ENCODE measurements at places on chromosomes 2 and 18. TPM values are rescaled to one million over a fixed set of nuclear protein-coding genes. Genes with fewer than 3 reads are reported as not detected.
A peak's percentile ranks its signal among the peaks of the same experiment; 100 is the strongest.

DNA sequence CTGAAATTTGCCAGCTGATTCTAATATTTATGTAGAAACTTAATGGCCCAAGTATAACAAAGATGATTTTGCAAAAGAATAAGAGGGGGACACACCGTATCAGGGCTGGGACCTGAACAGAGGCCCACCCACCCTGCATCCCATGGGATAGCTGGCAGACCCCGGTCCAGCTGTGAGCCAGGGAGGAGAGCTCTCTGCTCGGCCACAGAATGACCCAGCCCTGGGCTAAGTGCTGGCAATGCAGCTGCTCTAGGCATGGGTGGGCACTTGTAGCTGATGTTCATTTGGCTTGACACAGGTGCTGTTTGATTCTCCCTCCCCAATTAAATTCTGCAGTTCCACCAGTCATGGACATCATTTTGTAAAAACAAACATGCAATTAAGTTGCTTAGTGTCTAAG is 522.8 kb upstream of the RAB6C start:
- no peak overlapping the region for H3K4me3 ChIP-seq
- DNase-seq: no peak
- H3K27ac ChIP-seq: no peak overlapping the region
- peaks cover 9% of the 10 kb centered on the region for H3K27me3 ChIP-seq
- no peaks in the 10 kb centered on the region for H3K4me1 ChIP-seq
- no peaks in the 10 kb centered on the region for H3K36me3 ChIP-seq

GRCh38 chr18:55119434-55119833 is 160.2 kb upstream of the CCDC68 start:
- H3K27ac ChIP-seq: no peak overlapping the region
- no peak overlapping the region for H3K4me3 ChIP-seq
- H3K4me1 ChIP-seq: peaks cover 9% of the 10 kb centered on the region
- no peaks in the 10 kb centered on the region for H3K36me3 ChIP-seq
- no peak for DNase-seq

DNA sequence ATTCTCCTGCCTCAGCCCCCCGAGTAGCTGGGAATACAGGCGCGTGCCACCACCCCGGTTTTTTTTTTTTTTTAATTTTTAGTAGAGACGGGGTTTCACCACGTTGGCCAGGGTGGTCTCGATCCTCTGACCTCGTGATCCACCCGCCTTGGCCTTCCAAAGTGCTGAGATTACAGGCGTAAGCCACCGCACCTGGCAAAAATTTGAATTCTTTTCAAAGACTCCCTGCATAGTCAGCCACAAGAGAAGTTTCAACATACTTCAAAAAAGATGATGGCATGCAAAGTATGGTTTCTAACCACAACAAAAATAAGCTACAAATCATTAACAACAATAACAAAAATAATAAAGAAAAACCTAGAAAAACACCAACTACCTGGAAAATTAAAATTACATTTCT is 22.0 kb downstream of the HYCC2 start:
- no peaks in the 10 kb centered on the region for H3K27me3 ChIP-seq
- no peak overlapping the region for H3K4me3 ChIP-seq
- H3K4me1 ChIP-seq: peaks cover 12% of the 10 kb centered on the region
- H3K36me3 ChIP-seq: peaks cover 11% of the 10 kb centered on the region

DNA sequence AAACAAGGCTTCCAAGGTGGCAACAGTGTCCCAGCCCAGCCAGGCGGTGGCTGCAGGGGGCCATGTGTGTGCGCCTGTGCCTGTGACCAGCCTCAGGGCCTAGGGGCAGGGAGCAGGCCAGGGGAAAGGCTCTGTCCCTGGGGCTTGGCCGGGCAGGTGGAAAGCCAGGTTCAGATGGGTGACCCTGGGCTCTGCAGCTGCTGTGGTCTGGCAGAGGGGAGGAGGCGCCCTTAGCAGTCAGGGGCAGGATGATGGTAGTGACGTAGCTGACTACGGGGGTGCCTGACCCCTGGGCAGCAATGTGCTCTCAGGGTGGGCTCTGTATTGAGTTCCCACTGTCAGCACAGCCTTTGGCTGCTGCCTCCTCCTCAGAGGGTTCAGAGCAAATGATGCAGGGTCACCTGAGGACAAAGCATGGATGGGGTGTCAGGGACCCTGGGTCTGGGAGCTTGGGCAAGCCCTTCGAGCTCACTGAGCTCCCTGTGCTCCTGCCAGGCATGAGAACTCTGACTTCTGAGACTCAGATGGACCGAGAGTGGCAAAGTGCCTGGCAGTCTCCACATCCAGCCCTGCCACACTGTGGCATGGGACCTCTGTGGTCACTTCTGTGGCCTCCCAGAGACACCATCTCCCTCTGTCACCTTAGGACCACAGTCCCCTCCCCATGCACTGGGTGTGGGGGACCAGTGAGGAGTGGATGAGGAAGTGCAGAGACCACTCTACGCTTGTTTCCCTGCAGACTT is 56.6 kb upstream of the ALPP start:
- peak overlapping the region; percentile 20 for H3K27ac ChIP-seq
- no peak overlapping the region for H3K4me3 ChIP-seq
- H3K4me1 ChIP-seq: peaks cover 12% of the 10 kb centered on the region
- DNase-seq: no peak

DNA sequence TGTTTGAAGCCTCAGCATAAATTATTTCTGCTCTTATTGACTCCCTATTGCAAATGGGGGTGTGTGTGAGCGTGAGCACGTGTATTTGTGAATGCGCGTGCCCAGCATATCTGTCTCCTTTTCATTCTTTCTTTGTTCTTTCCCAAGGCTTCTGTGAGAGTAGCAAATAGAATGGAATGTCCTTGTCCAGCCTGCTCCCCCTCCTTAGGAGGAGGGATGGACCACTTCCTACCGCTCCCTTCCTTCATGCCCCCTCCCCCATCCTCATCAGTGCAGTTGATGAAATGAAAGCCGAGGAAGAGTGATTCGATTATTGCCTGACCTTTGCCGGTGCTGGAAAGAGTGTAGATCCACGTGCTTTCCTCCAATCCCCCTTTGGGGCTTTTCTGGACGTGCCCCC is 102.0 kb downstream of the CPO start:
- no peak for DNase-seq
- no peaks in the 10 kb centered on the region for H3K36me3 ChIP-seq
- H3K4me1 ChIP-seq: no peaks in the 10 kb centered on the region
- H3K27me3 ChIP-seq: peaks cover 40% of the 10 kb centered on the region
- no peak overlapping the region for H3K4me3 ChIP-seq

DNA sequence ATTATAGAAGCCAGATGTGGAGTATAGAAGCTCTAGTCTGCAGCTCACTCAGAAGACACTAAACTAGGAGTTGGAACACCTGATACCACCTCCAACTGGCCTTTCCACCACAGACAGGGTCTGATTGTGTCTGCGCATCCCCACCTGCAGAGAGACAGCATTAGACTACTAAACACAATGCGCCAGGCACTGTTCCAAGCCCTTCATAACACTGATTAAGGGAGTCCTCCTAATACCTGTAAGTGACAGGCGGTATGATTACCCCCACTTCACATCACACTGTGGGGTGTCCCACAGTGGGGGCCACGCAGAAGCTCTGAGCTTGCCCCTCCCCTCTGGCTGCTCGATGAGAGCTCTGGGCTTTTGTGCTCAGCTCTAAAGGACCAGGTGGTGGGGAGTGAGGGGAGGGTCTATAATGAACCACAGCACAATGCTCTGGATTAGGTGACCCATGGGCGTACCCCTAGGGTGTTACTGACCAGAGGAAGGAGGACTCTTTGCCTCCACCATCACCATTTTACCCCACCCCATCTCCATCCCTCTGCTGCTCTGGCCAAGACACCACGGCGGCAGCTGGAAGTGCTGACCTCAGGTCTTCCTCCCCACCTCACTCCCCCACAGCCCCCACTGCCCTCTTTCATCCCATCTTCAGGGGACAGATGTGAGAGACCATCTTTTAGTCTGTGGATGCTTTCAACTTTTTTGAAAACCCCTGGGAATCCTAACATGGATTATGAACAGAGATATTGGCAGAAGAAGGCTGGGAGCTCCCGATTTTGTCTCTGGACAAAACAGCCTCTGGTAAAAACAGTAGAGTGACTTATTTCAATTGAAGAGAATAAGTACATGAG is 145.1 kb downstream of the GFPT1 start:
- H3K27me3 ChIP-seq: peaks cover 5% of the 10 kb centered on the region
- H3K4me1 ChIP-seq: no peaks in the 10 kb centered on the region
- no peaks in the 10 kb centered on the region for H3K36me3 ChIP-seq
- H3K4me3 ChIP-seq: no peak overlapping the region

- H3K4me3 ChIP-seq: peak overlapping the region; percentile 50
- DNase-seq: no peak
- no peaks in the 10 kb centered on the region for H3K36me3 ChIP-seq
- no peak overlapping the region for H3K27ac ChIP-seq
- peaks cover 28% of the 10 kb centered on the region for H3K4me1 ChIP-seq
Observed at GRCh38 chr2:231058761-231059550, 2.3 kb downstream of the PSMD1 start.

DNA sequence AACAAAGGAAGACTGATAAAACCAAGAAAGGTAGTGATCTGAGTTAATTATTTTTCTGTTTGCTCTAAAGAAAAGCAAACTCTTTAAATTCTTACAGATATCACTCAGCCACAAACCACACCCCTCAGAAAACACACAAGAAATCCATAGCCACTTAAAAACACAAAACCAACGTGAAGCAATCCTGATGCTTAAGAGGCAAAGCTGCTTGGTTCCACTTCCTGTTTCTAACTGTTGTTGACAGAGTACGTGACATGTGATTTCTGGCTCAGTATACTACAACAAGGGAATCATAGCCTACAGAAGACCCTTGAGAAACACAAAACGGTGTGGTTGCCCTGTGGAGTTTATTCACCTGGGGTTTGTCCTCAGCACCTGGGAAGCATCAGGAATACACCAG is 240.9 kb upstream of the APCDD1 start:
- no peaks in the 10 kb centered on the region for H3K27me3 ChIP-seq
- no peak overlapping the region for H3K4me3 ChIP-seq
- peak; percentile 38 for DNase-seq
- peaks cover 8% of the 10 kb centered on the region for H3K4me1 ChIP-seq
- H3K36me3 ChIP-seq: no peaks in the 10 kb centered on the region
- no peak overlapping the region for H3K27ac ChIP-seq

DNA sequence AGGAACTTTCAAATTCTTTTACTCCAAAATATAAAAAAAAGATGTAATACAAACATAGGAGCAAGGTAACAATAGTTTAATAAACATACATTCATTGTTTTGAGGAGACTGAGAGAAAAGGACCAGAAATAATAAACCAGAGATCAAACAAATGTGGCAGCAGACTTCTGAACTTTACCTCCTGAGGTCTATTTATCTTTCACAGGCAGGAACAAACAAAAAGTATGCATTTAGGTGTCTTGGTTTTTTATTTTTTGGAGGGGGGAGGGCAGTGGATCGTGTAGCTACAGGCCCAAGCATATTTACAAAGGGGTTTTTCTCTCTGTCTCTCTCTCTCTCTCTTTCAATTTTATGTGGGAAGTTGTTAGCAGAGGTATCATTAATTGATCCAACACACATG is 5.6 kb downstream of the PPP4R1 start:
- H3K4me3 ChIP-seq: no peak overlapping the region
- H3K36me3 ChIP-seq: no peaks in the 10 kb centered on the region
- DNase-seq: no peak
- H3K27me3 ChIP-seq: no peaks in the 10 kb centered on the region

DNA sequence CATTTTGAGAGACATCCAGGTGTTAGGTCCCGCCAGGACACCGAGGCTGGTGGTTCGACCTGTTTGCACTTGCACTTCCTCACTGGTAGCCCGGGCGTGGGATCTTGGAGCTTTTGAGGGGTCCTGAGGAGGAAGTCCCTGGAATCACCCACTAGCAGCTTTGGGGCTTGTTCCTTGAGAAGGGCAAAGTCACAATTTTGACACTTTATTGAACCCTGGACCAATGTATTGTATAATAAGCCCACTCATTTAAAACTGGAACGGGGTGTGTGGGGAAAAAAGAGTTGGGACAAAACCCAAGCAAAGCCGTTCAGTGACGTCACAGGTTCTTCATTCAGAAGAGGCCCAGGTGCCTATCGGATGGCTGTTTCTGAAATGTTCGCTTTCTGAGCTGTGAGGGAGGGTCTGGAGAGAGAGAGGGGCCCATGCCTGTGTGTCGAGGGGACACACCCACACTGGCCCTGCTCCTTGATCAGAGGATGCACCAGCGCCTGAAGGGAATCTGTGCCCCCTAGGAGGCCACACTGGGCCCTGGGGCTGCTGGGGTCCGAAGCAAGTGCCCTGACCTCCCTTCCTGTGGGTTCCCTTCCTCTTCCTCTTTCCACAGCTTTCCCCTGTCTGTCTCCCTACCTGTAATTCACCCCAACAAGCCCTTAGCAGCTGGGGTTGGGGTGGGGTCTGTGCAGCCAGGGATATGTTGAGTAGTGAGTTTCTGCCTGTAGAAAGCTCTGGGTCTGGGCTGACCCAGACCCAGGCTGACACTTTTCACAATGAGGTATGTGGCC is 2.6 kb downstream of the LPIN1 start:
- H3K4me1 ChIP-seq: peaks cover 83% of the 10 kb centered on the region
- H3K27me3 ChIP-seq: no peaks in the 10 kb centered on the region
- peak overlapping the region; percentile 73 for H3K27ac ChIP-seq
- no peak for DNase-seq

The SOS1 gene
- 6.5 TPM for polyA plus RNA-seq

GRCh38 chr18:26960911-26961310 is 95.4 kb upstream of the AQP4 start:
- no peaks in the 10 kb centered on the region for H3K36me3 ChIP-seq
- no peak overlapping the region for H3K27ac ChIP-seq
- H3K27me3 ChIP-seq: no peaks in the 10 kb centered on the region
- DNase-seq: no peak
- H3K4me3 ChIP-seq: no peak overlapping the region
